Right renal cortex interstitium (tissue), 3 donors: ENCODE measurements at places on chromosomes 7 and 10.

DNA sequence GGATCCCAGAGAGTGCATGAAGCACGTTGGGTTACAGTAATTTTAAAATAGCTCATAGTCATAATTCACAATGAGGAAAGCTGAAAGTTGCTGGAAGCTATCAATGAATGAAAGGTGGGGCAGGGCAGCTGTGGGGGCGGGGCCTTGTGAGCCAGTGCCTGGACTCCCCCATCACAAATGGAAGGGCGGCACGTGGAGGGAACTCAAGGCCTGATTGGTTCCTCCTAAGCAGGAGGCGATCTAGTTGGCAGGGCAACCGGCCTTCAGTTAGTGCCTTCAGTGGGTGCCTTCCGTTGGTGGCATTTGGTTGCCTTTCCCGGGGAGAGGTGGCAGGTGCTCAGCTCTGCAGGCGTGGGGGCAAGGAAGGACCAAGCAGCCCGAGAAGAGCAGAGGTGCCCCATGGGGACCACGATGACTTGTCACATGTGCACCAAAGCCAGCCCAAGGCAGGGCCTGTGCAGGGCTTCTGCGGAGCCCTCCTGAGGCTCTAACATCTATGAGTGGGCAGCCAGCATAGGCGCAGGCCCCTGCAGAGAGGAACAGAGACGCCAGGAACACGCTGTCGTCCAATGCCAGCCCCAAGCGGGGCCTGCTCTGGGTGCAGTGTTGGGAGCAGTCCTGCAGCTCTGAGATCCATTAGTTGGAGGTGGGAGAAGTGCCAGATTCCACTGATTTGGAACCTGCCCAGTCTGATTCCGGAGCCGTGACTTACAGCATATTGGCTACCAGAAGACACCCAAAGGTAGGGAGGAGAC is 59.8 kb upstream of the PDSS1 start:
- no peak for DNase-seq

DNA sequence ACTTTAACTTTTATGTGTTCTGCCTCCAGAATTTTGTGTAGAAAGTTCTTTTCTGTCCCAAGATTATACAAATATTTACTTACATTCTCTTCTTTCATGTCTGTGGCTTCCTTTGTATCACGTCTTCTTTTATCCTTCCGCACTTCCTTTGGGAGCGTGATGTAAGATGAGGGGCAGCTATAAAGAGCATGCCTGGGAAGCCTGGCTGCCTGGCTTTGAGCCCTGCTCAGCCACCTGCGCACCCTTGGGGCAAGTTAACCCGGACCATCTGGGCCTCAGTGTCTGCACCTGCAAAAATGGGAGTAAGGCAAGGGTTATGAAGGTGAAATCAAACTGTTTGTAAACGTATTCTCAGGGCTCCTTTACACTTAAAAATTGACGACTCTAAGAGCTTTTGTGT is 25.2 kb downstream of the PALD1 start:
- DNase-seq, result no peak

GRCh38 chr7:109582211-109582610 is 1012.5 kb downstream of the DNAJB9 start:
- no peak for DNase-seq

DNA sequence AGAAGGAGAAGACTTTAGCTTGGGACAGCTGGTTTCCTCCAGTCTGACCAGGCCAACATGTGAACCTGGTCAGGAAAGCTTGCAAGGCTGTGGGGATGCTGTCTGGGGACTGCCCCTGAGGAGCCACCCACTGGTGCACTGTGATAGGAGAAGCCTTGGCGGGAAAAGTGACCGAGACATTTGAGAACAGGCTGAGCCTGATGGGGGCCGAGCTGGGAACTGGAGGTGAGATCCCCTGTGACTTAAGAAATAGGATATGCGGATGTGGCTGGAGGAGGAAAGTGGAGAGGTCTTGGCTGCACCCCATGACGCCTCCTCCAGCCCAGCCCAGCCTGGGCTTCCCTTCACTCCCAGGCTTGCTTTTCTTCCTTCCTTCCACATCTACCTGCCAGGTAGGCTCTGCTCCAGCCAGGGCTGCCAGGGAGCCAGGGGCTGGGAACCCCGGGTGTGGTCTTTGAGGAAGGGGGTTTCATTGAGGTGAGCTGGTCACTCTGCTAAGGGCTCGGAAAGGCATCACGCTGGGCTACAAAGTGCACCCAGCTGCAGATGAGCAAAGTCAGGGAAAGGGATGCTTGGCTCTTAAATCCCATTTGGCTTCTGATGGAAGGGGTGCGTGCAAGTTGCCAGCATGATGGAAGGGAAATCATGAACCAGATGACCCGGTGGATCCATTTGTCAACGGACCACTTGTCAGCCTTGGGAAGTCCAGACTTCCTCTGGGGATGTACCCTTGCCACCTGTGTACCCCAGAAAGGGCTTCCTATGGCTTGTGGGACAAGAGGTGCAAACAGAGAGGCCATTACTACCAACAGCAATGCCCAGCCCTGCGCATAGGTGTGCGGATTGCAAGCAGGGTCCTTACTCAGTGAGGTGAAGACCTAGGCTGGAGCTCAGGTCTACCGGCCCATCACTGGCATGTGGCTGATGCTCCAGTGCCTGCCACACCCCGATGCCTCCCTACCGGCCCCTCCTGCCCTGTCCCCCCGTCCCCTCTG is 66.3 kb downstream of the C10orf143 start:
- no peak for DNase-seq

GRCh38 chr10:12400266-12400931 is 51.1 kb downstream of the CAMK1D start:
- no peak for DNase-seq

DNA sequence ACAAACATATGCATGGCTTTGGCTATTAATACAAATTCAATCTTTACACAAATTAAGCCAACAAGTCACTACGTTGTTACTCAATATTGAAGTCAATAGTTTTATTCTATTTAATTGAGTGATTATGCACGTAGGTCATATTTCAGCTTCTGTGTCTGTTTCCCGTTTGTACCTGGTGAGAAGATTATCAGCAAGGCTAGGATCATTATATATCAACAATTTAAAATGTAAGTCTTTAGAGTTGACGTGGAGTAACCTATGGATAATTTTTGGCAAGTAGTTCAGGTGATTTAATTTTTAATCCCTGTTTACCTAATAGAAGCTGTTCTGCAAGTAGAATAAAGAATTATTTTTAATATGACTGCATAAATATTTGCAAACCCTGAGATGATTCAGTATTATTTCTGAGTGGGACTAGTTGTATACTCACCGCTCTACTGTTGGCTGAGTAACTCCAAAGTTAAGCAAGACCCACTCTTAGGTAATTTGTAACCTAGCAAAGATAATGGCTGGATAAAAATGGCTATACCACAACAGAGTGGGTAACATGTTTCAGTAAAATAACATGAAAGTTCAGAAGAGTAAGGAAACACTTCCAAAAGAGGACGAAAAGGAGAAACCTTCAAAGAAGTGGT is 161.0 kb downstream of the HGF start:
- DNase-seq, result no peak

GRCh38 chr10:118672766-118673715 is 77.6 kb upstream of the PRLHR start:
- DNase-seq, result no peak

DNA sequence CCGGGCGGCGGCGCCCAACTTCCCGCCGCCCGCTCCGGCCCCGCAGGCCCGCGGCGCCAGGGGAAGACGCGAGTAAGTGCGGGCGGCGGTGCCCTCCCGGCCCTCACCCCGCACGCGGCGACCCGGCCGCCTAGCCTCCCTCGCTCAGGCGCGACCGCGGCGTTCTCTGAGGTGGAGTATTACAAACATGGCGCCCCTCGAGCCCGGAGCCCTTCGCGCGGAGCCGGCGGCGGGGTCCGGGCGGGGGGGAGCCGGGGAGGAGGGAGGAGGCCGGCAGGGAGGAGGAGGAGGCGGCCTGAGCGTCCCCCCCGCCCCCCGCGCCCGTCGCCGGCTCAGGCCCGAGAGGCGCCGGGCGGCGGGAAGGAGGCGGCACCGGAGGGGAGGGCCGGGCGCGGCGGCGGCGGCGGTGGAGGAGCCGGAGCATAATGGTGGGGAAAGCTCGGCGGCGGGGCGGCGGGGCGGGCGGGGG is at the start of gene ZMYND11:
Gene ZMYND11 (plus strand): TSS at position 324 of the 469 bp plus-strand sequence. CDS start 44,558 bp downstream, outside the sequence.
- DNase-seq, result no peak

- no peak for DNase-seq
These were observed 5.8 kb downstream of the UNCX start for GRCh38 chr7:1238450-1238882.

DNA sequence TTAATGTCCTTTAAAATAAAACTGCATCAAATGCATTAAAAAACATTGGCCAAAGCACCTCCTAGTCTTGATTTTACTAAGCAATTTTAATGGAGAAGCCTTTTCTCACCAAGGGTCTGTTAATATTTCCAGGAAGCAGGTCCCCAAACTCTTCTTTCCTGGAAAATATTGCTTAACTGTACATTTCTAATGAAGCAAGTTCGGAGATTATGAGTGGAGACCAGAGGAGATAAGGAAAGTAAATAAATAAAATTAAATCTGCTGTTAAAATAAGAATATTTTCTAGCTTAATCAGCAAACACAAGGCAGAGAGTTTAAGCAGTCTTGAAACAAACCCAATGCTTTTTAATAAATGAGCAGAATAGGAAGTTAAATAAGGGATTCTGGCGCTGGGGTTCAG is 322.4 kb downstream of the PTEN start:
- no peak for DNase-seq

DNA sequence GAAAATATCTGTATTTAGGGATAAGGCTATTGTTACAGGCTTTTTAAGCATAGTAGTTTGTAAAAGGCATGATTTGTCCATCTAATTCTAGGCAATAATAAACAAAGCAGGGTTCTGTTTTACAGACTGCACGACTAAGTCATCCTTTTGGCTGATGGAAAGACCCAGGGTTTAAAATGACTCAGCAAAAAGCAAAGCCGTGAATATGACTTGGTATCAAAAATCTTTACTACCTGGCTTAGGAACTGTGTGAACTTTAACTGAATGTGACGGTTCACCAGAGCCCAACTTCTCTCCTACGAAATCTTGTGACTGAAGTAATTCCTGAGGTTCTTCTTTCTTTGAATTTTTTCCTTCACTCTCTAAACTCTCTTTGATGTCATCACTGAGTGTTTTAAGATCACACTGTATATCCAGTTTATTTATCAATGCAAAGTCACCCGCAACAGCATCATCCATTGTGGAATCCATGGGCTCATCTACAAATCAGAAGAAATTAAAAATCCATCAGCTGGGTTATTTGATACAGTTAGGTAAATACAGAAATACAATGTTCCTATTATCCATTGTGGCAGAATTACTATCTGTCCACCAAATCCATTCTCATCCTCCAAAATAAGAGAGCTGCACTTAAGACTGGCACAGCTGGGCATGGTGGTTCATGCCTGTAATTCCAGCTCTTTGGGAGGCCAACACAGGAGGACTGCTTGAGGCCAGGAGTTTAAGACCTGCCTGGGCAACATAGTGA is 17.0 kb downstream of the ATE1 start:
- no peak for DNase-seq

GRCh38 chr7:117010375-117011133 is 57.3 kb downstream of the ST7 start:
- DNase-seq, result no peak

- DNase-seq, result no peak
These were observed 4.0 kb downstream of the NUDT5 start for GRCh38 chr10:12191715-12192114.

DNA sequence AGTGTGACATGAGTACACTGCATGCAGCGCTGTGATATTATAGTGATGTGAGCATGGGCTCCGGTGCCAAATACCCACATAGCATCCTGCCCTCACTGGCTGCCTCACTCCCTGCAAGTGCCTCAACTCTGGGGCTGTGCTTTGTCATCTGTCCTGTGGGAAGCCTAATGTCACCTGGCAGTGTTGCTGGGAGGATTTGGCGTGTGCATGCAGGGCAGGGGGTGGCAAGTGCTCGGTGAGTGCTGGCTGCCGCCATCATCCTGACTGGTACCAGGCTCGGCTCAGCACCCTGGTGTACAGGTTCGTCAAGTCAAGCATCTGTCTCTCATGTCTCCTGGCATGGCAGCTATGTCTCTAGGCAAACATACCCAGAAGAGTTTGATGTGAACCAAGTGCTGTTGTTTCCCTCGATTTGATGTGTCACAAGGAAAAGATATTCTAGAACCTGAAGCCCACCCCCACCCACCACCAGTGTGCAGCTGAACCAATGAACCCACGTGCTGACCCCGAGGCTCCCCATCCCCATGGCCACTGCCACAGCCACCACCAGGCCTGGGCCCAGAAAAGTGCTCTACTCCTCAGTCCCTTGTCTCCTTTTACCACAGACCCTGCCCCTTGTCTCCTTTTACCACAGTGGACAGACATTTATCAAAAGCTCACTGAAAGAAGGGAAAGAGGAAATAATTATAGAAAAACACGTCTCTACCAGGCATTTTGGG is 135.8 kb downstream of the MAPK8 start:
- no peak for DNase-seq

DNA sequence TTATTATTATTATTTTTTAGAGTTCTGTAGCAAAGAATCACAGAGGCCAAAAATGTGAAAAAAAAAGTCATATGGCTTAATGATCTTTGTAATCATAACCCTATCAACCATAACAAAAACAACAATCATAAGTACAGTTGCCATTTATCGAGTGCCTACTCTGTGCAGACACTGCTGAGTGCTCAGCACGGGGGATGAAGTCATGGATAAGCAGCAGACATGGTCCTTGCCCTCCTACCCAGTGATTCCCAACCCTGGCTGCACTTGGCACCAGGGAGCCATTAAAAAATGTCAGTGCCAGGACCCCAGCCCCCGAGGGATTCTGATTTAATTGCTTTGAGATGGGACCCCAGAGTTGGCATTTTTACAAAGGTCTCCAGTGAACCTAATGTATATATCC is 38.2 kb downstream of the ENTPD1 start:
- no peak for DNase-seq

- DNase-seq, result no peak
These were observed 31.1 kb downstream of the HOXA1 start for GRCh38 chr7:27064661-27065060.

DNA sequence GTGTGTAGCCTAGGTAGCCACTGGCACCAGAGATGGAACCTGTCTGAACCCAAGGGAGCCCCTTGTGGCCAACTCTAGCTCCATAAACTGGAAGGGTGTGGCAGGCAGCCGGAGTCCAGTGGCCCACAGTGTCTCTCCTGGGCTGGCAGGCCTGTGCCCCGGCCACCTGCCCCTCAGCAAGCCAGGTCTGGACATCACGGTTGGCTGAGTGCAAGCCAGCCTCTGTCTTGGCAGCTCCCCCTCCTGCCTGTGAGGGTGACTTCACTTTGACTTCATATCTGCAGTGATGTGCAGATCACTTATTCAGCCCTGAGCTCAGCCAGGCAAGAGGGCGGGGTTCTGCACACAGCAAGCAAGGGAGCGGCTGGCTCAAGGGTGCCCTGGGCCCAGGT is 1.3 kb upstream of the RET start:
- DNase-seq, result no peak

- no peak for DNase-seq
These were observed 491.7 kb downstream of the CCSER2 start for GRCh38 chr10:84820120-84820519.

DNA sequence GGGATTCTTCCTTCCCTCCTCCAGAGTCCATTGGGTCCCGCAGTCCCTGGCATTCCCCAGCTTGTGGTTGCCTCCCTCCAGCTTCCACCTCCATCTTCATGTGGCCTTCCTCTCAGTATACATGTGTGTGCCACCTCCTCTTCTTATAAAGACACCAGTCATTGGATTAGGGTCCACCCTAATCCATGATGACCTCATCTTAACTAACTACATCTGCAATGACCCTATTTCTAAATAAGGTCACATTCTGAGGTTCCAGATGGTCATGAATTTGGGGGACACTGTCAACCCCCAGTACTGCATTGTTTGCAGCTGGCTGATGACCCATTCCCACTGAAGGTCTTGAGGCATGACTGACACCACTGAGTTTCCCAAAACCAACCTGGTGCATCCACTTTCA is 99.0 kb downstream of the PTPRE start:
- no peak for DNase-seq
